ENCODE measurements at places on chromosomes 13 and 19.

DNA sequence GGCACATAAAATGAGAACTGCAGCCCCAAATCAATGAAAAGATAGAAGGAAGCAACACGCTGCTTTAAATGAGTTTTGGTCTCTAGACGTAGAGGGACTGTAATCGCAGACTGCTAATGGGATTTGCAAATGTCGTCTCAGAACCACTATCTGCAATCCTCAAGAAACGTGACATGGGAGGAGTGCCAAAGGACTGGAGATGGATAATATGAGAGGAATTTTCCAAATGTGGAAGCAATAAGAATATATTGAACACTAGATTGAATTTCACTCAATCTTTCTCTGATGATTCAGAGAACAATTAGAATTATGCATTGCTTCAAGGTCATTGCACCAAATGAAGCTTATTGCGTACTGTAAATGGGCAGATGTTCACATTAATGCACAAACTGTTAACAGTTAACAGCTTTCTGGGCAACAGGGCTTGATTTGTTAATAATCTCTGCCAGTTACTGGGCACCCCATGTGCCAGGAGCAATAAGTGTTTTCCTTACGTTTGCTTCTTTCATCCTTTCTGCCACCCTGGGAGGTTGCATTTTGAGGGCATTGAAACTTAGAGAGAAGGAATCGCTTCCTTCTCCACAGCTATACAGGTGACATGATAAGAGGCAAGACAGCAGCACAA is 62.8 kb upstream of the WASF3 start:
- DNase-seq = no peak

DNA sequence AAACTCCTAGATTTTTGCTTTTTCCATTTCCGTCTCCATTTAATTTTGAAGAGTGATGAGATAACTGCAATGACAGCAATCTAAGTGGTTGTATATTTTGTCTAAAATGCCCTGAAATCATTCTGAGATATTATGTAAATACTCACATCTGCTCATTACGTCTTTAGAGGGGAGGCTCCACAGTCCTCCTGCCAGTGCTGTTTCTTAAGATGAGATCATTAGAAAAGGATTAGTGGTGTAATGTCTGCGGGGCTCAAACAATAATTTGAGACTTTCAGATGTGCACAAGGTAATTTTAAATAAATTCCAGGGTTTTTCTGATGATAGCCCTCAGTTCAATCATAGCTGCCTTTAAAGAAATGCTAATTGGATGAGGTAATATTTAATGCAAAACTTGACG is 437.9 kb downstream of the FOXO1 start:
- DNase-seq = no peak

GRCh38 chr19:13996928-13997630 is 9.0 kb downstream of the RFX1 start:
- no peak for DNase-seq

DNA sequence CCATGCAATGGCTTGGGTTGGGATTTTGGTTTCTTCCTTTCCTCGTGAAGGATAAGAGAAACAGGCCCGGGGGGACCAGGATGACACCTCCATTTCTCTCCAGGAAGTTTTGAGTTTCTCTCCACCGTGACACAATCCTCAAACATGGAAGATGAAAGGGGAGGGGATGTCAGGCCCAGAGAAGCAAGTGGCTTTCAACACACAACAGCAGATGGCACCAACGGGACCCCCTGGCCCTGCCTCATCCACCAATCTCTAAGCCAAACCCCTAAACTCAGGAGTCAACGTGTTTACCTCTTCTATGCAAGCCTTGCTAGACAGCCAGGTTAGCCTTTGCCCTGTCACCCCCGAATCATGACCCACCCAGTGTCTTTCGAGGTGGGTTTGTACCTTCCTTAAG is 24.1 kb downstream of the SPC24 start:
- DNase-seq = peak; percentile 10

DNA sequence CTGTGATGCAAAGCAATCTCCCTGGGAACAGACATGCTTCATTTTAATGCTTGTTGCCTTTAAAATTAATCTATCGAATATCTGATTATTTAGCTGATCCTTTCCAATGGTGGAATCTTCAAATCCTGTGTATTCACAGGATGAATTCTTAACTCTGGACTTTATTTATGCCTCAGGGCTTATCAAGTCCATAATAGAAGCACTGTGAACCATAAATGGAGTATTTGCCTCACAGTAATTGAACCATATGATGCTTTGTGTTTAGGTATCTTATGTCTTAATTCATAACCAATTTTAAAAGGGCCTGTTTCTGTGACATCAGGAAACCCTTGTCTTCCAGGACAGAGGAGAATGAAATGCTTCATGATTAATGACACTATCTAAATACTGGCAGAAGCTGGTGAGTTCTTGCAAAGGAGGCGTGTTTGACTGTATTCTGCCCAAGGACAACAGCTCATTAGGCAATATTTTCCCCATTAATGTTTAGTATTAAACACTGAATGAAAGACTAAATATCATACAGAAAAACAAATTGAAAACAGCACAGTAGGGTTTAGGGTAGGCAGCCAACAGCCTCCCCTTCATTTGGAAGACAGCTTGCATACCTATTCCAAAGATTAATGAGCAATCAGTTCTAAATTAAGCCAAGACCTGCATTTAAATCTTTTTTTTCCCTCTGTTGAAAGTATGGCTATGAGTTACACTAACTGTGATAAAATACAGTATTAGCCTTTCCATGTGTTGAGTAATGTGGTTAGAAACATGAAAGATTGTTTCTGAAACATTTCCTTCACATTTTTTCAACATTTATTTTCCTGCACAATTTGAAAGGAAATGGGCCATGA is 709.4 kb downstream of the PCDH9 start:
- no peak for DNase-seq

DNA sequence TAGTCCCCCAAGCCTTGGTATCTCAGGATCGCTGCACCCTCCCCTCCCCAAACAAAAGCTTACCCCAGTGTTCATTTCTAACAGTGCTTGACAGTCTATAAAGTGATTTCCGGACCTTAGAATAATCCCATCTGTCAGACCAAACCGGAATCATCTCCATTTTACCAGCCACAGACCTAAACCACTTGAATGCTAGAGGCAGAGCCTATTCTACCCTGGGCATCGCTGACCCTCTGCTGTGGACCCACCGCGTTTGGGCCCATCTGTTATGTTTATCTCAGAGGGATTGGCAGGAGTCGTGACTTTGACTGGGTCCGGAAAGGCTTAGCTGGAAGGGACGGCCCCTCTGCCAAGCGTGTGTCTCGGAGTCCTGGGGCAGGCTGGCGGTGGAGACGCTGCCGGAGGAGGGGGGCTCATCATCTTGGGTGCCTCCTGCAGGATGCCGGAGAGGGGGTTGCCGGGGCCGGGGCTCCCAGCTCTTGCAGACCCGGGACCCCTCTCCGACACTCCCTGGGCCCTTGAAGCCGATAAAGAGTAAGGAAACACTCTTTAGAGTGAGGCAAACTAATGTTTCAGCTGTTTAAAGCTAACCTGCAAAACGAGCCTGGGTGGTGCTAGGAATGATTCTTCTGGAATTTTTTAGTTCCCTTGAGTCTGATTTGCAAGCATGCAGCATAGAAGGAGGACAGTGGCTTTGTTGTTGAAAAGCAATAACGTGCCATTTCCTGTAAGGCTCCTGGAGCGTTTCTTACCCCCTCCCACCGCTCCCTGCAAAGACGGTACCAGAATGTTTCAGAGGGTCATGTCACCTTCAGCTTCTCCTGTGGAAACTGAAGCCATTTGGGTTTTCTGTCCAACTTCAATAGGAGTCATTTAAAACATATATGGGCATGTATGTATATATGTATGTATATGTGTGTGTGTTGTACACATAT is 1.3 kb downstream of the SLC25A42 start:
- DNase-seq = peak; percentile 49

GRCh38 chr13:68987585-68987984 is 1120.0 kb upstream of the ATXN8OS start:
- DNase-seq = no peak

DNA sequence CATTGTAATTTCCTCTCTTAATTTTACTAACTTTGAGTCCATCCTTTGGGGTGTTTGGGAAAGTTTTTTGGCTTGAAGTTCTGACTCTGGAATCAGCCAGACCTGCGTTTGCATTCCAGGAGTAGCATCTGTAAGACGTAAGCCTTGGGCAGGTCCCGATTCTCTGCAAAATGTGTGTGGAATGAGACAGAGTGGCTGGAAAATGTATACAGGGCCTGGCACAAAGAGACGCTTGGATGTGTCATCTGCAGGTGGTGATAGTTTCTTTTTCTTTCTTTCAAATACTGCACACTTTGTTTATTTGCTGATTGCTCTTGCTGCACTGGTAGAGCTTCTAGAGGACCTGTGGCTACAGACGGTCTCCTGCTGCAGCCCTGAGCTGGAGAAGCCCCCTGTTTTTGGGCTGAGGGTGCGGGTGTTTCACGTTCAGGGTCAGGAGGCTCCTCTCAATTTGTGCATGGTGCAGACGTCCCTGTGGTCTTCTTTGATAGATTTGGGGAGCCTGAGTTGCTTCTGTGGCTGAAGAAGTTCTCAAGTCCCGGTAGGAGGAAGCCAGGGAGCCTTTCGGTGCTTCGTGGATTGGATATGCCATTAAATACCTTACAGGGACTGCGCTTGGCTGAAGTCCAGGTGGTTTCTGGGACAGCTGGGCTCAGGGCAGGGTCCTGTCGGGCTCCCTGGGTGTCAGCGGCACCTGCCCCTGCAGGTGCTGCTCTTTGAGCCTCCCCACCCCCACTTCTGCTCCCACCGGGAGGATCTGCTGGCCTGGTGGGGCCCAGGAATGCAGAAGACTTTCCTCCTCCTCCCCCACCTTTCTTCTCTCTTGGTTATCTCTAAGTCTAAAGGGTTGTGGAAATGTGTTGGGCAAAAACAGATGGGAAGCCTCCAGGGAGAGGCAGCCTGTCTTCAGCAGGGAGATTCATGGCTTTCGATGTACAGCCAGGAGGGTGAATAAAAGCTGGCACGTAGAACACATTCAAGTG is 44.0 kb upstream of the GAS6 start:
- DNase-seq = no peak

DNA sequence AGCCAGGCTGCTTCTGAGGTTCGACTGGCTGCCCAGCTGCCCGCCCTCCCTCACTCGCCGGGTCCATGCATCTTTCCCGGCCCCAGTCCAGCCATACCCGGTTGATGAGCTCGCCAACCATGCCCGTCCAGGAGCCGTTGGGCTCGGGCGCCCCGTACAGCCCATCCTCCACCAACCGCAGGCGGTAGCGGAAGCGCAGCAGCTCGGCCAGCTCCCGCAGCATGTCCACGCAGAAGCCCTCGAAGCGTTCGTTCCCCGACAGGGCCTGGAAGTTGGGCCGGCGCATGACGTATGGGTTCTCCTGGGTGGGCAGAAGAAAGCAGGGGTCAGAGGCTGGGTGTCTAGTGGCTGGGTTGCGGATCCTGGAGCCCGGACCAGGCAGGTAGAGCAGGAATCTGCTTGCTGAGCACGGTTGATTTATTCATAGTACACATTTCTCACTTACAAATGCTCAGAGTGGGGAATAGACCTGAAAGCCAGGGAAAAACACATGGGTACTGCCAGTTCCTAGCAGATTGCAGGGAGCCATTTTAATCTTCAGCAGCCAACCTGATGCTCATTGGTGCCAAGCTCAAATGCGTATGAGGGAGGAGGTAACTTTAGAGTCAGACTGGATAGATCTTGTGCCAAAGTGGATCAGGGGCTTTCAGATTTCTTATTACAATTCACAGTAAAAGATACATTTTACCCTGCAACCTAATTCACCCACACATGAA is 27.4 kb downstream of the GRIK5 start:
- no peak for DNase-seq

DNA sequence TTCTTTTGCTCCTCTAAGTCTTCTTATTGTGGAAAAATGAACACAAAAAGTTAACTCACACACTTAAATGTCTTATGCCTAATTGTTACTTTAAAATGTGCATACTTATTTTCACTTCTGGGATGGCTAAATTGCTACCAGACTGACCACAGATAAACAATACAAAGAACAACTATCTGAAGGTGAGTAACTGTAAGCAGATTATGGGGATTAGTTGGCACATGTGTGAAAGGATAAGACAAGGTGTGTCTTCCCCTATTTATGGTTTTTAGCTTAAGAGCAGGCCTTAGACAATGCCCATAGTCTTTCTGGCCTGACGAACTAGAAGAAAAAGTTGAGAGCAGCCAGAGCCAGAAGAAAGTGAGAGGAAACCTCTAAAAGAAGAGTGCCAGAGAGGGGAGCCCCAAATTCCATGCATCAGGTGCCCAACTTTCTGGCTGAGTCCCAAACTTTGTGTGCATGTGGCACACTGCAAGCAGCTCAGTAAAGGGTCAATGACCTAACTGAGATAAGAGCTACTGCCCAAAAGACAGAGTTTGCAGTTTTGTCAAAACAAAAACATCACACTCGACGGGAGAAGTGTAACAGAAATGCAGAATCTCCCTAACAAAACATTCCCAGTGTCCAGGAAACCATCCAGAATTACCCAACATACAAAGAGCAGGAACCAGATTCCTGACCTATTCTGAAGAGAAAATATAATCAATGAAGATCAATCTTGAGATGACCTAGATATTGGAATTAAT is 375.4 kb downstream of the KCNRG start:
- no peak for DNase-seq

GRCh38 chr19:38878575-38879399 is 712 bp upstream of the RINL start:
- no peak for DNase-seq

DNA sequence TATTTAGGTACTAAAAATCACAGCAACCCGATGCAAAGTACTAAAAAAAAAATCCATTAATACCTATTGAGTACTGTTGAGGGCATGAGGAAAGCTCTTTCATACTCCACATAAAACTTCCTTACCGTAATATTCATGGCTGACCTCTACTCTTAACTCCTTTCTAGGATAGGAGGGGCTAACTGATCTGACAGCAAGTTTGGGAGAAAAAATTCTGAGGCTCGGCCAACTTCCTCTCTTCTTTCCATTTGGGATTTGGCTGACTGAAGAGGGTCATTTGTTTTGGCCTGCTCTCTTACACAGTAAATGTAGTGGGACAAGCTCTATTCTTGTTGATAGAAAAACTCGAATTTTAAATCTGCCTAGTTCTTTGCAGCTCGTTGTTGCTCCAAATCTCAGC is 9.4 kb upstream of the USPL1 start:
- no peak for DNase-seq

DNA sequence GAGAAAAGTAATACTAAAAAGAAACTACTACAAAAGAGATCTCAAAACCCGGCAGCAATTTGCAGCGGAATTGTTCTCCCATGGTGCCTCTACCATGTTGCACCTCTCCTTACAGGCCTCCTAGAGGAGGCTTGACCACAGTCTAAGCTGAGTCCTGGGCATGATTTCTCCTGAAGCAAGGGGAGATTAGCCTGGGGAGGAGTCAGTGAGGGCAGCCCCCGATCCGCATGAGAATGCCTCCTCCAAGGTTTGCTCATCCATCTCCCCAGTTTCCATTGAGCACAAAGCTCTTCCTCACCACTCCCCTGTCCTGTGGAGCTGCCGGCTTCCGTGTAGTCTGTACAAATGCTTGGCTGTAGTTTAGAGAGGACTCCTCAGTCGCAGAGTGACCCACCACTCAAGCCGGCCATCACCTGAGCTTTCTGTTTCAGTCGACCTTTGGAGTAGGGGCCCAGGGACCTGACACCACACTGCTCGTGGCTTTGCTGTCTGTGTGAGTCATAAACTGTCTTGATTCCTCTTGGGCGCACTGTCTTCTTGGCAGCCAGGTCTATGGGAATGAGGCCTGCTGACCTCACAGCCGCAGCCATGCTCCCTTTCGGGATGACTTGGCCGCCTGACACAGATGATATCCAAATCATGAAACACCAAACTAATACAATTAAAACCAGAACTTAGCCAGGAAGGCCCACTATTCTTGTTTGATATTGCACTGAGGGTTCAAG is 72.3 kb downstream of the C1QTNF9 start:
- no peak for DNase-seq

GRCh38 chr13:59991395-59991794 is 172.3 kb downstream of the DIAPH3 start:
- no peak for DNase-seq

All from GM10248 (cell line).